ENCODE measurements at places on chromosomes 16 and 17.

GRCh38 chr17:13594310-13594709 is 7.4 kb downstream of the HS3ST3A1 start:
- DNase-seq: no peak

GRCh38 chr16:88703486-88704309 is 2.5 kb downstream of the RNF166 start:
- DNase-seq: peak; percentile 69

- DNase-seq: no peak
Observed at GRCh38 chr16:7866144-7866543, 533.5 kb downstream of the RBFOX1 start.

DNA sequence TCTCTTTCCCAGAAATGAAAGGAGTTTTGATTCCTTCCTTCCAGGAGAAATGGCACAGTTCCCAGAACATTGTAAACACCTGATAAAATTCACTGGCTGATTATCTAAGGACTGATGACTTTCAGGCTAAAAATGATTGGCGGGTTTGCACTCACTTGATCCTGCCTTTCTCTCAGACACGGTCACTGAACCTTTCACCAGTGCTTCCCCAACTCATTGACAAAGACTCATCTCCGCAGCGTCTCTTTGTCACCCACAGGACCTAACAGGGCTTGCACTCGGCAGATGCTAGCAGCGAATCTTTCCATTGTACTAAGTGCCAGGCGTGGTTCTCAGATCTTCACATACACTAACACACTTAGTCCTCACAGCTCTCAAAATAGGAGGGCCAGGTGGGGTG is 7.3 kb upstream of the DHRS7C start:
- DNase-seq: no peak

DNA sequence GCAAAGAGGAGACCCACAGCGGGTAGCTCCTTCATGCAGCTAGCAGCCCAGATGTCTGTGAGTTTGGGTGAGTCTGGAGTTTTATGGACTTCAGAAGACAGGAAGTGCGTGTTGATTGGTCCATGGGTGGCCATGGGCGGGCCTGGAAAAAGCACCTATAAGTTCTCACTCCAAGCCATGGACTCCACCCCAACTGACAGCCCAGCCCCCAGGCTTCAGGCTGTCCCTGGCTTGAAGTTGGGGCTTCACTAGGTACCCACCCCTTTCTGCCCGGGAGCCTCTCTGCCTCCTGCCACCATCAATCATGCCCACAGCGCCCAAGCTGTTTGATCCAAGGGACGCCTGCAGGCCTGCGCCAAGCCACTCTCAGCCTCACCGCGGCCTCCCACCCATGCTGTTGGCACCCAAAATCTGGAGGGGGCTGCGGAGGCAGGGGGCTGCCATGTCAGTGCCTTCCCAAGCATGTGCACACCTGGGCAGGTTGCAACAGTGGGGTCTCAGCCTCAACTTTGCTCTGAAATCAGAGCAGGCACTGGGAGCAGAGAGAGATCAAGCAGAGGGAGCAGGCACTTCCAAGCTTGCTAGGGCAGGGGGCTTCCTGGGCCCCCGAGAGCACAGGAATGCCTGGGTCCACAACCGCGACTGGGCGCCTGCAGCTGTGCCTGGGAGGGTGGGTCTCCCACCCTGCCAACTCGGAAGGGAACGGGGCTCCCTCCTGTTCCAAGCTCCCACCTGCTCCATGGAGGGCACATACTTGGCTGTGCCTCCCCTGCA is 1503.7 kb downstream of the CDH11 start:
- no peak for DNase-seq

DNA sequence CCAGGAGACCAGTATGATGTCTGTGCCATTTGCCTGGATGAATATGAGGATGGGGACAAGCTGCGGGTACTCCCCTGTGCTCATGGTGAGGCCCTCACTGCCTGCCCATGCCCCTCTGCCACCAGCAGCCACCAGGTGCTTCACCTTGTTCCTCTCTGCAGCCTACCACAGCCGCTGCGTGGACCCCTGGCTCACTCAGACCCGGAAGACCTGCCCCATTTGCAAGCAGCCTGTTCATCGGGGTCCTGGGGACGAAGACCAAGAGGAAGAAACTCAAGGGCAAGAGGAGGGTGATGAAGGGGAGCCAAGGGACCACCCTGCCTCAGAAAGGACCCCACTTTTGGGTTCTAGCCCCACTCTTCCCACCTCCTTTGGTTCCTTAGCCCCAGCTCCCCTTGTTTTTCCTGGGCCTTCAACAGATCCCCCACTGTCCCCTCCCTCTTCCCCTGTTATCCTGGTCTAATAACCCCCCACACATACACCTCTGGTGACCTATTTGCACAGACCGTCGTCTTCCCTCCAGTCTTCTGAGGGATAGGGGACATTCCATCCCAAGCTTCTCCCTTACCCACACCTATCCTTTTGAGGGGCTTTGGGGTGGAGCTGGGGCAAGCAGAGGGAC is 3.7 kb downstream of the PFN1 start:
- DNase-seq: no peak

DNA sequence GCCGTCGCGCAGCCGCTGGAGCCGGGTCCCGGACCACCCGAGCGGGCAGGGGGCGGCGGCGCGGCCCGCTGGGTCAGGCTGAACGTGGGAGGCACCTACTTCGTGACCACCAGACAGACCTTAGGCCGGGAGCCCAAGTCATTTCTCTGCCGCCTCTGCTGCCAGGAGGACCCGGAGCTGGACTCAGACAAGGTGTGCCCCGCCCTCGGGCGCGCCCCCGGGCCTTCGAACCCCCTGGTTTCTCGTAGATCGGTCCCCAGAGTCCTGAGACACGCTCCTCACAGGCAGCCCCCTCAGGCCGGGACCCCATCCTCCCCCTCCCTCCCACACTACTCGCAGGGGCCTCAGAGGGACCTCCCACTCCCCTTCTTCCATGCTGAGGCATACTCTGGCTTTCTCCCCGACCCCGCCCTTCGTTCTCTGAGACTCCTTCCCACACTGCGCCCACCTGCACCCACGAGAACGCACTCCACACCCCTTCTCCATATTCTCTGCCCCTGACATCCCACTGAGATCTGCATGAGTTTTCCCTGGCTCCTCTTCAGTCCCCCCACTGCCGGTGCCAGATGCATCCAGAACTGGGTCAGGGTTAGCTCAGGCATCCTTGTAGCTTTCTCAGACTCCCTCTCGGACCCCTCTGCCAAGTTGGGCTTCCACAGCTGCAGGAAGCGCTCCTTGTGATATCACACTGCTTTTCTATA is 523 bp downstream of the KCTD2 start:
- DNase-seq: no peak

- no peak for DNase-seq
Observed at GRCh38 chr16:83366228-83366627, 441.6 kb upstream of the HSBP1 start.

DNA sequence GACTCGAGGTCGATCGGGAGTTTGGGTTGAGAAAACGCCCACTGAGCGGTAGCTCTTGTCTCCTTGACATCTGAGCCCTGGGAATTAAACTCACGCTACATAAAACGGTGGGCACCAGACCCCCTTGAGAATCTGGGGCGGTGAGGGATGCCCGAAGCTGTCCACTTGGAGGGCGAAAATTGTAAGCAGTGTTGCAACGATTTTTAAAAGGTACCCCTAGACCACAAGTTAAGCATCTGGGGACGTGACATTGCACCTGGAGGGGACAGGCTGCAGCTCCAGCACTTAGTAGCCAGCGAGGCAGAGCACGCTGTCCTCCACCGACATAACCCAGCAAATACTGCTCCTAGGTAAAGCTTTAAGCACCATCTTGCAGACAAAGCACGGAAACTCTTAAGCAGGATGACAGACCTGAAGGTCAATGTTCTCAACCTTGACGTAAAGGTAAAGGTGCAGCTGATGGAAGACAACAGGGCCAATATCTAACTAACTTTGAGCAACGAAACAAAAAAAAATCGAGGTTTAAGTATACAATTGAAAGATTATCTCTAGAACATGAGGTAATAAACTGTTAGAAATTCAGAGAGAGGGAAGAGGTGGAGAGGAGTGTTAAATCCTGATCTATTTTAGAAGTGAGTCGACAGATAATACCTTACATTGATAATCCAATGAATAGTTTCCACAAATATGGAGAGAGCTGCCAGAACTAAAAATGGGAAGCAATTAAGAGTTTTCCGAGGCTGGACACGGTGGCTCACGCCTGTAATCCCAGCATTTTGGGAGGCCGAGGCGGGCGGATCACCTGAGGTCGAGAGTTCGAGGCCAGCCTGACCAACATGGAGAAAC is 921 bp upstream of the CDR2 start:
- DNase-seq: no peak

DNA sequence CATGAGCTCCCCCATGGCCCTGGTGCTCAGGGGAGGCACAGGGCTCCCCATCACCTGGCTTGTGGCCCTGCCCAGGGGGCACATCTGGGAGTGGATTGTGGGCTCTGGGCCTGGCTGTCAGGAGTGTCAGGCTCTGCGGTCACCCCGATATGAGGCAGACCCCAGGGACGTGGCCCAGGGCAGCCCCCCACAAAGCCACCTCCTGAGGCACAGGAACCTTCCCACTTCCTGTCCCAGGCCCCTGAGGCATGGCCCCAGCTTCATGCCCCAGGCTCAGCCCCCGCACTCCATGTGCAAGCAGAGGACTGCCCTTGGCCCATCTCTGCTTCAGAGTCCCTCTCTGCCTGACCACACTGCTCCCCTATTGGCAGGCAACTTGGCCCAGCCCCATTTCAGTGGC is 160.3 kb downstream of the PCTP start:
- DNase-seq: no peak

GRCh38 chr16:63655846-63656245 is 1466.0 kb downstream of the CDH11 start:
- no peak for DNase-seq

GRCh38 chr17:52297230-52298010 is 138.9 kb upstream of the CA10 start:
- no peak for DNase-seq

GRCh38 chr17:82229698-82230608 is 1.1 kb downstream of the SLC16A3 start:
- no peak for DNase-seq

DNA sequence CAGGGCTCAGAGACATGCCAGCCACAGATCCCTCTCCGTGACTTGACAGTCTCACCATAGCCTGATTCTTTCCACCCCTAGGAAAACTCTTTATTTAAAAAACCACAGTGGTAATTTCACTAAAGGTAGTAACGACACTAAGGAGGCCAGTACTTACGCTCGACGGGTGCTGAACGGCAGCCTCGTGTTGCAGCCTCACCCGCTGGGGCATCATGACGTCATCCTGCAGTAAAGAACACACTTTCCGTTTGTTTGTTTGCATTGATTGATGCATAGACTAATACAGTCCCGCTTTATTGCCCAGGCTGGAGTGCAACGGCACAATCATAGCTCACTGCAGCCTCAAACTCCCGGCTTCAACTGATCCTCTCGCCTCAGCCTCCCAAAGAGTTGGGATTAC is 65.1 kb upstream of the METRNL start:
- no peak for DNase-seq

GRCh38 chr16:70663524-70664324 is 17.4 kb downstream of the IL34 start:
- DNase-seq: no peak

- DNase-seq: peak; percentile 63
Observed at GRCh38 chr17:44779211-44780025, 20.6 kb downstream of the ADAM11 start.

- DNase-seq: no peak
Observed at GRCh38 chr17:48241770-48242497, 134.4 kb downstream of the SNX11 start.

- no peak for DNase-seq
Observed at GRCh38 chr16:78240459-78241222, 141.2 kb downstream of the WWOX start.

- DNase-seq: no peak
Observed at GRCh38 chr17:17636272-17636885, 44.9 kb upstream of the PEMT start.

DNA sequence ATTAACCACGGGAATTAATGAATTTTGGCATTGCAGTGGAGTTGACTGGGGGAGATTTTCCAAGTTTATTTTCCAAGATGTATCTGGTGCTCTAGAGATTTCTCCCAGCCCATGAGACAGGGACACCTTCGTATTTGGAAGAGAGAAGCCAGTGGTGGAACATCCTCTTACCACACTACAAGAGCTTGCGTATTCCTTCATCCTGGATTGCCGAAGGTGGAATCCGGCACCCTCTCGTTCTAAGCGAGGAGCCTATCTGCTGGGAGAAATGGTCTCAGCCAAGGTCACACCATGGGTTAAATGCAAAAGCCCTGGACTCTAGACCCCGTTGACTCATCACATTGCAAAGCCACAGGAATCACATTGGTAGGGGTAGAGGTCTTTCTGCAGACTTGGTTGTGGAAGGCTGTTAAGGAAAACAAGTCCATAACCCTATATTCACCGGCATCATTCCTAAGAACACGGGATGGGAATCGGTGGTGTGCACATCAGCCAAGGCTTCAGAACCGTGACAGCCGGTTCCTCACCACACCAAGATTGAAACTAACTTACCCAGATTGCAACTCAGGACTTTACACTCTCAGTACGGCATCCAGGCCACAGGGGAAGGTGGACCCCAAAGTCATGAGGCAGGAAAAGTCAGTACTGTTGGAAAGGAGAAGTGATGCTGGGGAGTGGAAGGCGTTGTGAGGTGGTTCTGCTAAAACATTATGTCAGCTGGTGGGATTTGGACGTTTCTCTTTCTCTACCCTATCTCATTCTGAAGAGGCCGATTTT is 259.8 kb downstream of the CPPED1 start:
- DNase-seq: no peak

- no peak for DNase-seq
Observed at GRCh38 chr17:81528651-81529436, 667 bp downstream of the FSCN2 start.

DNA sequence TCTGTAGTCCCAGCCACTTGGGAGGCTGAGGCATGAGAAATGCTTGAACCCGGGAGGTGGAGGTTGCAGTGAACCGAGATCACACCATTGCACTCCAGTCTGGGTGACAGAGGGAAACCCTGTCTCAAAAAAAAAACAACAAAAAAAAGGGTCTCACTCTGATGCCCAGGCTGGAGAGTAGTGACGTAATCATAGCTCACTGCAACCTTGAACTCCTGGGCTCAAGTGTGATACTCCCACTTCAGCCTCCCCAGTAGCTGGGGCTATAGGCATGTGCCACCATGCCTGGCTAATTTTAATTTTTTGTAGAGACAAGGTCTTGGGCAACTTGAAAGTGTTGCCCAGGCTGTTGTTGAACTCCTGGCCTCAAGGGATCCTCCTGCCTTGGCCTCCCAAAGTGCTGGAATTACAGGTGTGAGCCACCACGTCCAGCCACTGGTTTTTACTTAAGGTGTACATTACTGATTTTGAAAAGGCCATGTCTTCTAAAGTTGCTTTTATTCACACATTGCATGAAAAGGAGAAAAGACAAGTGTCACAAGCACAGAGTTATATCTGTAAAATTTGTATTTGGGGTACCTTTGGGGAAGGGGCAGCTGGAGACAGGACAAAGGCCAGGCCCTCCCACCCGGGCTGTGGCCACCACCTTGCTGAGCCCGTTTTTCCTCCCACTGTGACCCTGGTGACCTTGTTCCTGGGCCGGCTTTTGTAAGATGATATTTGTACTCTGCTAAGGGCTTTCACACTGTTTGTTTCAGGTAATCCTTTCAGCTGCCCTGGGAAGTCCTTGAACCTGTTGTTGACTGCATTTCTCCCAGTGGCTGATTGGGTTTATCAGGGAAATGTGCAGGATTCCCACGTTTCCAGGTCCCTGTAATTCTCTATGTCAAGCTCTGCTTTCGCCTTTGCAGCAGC is 11.5 kb downstream of the GPT2 start:
- DNase-seq: no peak

Measured in activated T-helper 1 cell treated with Interleukin-2 at 50 U/mL for 16 hours (primary cell).